ENCODE measurements at places on chromosomes 11 and 22.
A peak's percentile ranks its signal among the peaks of the same experiment; 100 is the strongest.

- no peak for DNase-seq
Observed at GRCh38 chr11:44766972-44767278, 40.2 kb downstream of the TSPAN18 start.

DNA sequence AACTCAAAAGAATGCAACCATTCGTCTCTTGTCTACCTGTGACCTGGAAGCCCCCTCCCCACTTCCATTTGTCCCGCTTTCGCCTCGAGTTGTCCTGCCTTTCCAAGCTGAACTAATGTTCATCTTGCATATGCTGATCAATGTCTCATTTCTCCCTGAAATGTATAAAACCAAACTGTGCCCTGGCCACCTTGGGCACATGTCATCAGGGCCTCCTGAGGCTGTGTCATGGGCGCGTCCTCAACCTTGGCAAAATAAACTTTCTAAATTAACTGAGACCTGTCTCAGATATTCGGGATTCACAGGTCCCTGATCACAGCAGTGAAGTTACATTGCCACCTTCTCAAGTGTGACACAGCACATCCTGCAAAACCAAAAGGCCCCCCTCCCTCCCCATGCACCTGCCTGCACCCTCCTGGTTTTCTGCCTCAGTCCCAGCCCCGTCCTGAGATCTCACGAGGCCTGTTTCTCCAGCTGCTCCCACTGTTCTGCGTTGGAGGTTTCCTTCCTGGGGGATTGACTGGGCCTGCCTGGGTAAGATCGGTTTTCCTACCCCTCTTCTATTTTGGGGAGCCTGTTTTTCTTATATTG lies 1328.7 kb downstream of the TBC1D22A start:
- no peak for DNase-seq

- DNase-seq = peak; percentile 5
Observed at GRCh38 chr11:125591649-125592304, 875 bp upstream of the STT3A start.

- no peak for DNase-seq
Observed at GRCh38 chr22:37156686-37157435, 7.1 kb upstream of the IL2RB start.

DNA sequence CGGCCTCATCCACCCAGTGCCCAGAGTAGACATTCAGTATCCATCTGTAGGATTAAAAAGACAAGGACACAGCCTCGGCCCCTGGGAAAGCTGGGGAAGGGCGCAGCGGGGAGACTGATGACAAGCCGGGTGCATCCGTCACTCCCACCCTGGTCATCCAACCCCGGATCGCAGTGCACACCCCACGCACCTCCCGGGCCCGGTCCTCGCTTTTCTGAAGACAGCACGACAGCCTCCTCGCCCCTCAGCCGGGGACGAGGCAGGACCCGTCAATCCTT lies 1.1 kb downstream of the FCHSD2 start:
- DNase-seq = no peak

- no peak for DNase-seq
Observed at GRCh38 chr11:47955061-47955755, 25.2 kb upstream of the PTPRJ start.

DNA sequence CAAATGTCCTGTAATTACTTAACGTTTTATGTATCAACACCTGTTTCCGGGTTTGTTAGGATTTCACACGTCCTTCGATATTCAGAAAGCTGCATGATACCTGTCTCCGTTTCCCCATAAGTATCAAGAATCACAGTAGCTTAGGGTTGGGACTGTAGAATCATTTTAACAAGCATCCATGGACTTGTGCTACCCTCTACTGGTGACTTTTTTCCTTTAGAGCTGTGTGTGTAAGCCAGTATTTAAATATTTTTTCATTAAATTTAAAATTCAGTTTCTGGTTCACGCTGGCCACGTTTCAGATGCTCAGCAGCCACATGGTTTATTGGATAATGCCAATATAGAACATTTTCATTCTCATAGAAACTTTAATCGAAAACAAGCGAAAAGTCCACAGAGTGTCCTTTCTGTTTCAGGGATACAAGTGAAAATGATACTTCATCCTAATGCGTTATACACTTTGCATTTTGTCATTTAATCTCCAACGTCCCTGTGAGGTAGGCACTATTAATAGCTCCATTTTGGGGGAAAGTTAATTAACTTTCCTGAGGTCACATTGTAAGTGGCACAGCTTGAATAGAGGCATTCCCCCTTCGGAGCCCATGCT lies 61.5 kb upstream of the SLC25A18 start:
- no peak for DNase-seq

GRCh38 chr11:64141081-64141783 lies 24.7 kb downstream of the MACROD1 start:
- no peak for DNase-seq

DNA sequence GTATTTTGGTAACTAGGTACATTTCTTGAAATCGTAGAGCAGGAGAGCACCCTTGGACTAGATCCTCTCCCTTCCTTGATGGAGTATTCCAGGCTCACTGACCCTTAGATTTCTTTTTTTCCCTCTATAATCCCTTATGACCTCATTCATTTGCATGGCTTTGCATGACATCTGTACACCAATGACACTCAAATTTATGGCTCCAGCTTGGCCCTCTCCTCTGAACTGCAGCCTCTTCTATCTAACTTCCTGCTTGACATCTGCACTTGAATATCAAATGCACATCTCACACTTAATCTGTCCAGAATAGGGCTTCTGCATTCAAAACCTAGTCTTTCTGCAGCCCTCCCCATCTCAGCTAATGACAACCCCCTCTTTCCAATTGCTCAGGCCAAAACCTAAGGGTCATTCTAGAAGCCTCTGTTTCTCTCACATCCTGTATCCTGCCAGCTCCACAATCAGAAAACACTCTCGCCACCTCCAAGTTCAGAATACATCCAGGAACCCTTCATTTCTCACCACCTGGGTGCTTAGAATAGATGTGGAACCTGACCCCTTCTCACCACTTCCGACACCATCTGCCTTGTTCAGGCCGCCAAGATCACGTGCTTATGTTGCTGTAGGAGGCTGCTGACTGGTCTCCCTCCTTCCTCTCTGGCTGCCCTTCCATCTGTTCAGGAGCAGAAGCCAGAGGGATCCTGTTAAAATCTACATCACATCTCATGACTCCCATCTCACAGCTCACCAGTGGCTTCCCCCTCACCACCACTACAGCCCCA lies 138.9 kb upstream of the MTNR1B start:
- no peak for DNase-seq

GRCh38 chr11:75158241-75158640 lies 7.3 kb downstream of the SLCO2B1 start:
- no peak for DNase-seq

- no peak for DNase-seq
Observed at GRCh38 chr11:126197277-126197939, 14.0 kb downstream of the RPUSD4 start.

- no peak for DNase-seq
Observed at GRCh38 chr11:119403021-119403420, 20.0 kb downstream of the THY1 start.

DNA sequence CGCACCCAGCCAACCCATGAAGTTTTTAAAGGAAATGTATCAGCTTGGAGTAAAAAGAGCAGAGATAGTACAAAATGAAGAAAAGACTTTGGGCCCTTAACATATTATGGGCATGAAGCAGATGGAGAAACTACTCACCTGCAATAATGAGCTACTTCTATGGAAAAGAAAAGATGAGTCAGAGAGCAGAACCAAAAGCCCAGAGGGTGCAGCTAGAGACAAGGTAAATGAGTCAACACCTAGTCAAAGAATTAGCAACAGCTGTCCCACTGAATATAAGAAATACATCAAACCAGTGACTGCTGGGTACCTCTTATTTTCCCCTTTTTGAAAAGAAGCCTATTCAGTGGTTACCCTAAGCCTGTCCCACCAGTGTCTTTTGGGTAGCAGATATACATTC lies 61.8 kb downstream of the RPL27A start:
- no peak for DNase-seq

DNA sequence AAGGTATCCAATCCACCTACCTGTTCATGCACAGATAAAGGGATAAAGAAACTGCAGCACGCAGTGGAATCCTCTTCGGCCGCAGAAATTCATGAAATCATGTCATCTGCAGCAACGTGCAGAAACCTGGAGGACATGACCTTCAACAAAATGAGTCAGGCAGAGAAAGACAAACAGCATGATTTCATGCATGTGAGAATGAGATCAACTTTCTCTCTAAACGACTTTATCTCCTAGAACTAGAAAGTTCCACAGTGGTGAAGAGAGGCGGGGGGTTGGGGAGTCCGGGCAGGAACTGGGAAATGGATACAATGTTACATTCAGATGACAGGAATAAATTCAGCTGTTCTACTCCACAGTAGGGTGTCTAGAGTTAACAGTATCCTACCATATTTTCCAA lies 9.9 kb downstream of the RGL4 start:
- DNase-seq = no peak

- DNase-seq = no peak
Observed at GRCh38 chr11:20360650-20361049, 2.9 kb upstream of the HTATIP2 start.

DNA sequence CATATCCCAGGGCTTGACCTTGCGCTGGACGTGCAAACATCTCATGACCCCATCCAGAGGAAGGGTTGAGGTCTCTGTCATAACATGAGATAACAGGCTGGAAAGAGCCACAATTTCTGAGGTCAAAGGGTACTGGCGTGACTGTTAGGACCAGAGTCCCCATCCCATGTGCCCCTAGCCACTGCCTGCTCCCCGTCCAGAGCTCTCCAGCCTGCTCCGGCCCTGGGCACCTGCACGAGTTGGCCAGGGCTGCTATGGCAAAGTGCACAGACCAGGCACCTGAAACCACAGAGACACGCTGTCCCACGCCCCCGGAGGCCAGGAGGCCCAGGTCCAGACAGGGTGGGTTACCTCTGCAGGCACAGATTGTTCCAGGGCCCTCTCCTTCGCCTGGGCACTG lies 58.9 kb downstream of the SHANK2 start:
- no peak for DNase-seq

- DNase-seq = no peak
Observed at GRCh38 chr22:28316014-28316413, 363.6 kb downstream of the TTC28 start.

- no peak for DNase-seq
Observed at GRCh38 chr11:74950374-74950969, 1.4 kb downstream of the SPCS2 start.

- no peak for DNase-seq
Observed at GRCh38 chr11:62621027-62621566, 689 bp downstream of the B3GAT3 start.

- no peak for DNase-seq
Observed at GRCh38 chr11:19551457-19551856, 161.2 kb upstream of the NAV2 start.

- DNase-seq = no peak
Observed at GRCh38 chr11:123702139-123702538, 39.3 kb downstream of the ZNF202 start.

DNA sequence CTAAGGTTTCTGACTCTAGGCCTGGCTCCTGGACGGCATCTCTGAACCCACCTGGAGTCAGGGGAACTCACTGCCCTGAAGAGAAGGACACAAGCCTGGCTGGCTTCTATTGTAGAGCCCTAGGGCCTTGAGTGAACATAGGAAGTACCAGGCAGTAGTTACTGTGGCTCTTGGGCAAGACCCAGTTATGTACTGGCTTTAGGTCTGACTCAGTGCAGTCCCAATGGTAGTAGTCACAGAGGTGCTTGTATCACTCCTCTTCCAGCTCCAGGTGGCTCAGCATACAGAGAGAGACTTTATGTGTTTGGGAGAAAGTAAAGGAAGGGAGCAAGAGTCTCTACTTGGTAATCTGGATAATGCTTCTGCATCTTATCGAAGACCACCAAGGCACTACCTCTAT lies 13.9 kb upstream of the PAK1 start:
- no peak for DNase-seq

- no peak for DNase-seq
Observed at GRCh38 chr11:3796346-3796745, 1.0 kb downstream of the NUP98 start.

DNA sequence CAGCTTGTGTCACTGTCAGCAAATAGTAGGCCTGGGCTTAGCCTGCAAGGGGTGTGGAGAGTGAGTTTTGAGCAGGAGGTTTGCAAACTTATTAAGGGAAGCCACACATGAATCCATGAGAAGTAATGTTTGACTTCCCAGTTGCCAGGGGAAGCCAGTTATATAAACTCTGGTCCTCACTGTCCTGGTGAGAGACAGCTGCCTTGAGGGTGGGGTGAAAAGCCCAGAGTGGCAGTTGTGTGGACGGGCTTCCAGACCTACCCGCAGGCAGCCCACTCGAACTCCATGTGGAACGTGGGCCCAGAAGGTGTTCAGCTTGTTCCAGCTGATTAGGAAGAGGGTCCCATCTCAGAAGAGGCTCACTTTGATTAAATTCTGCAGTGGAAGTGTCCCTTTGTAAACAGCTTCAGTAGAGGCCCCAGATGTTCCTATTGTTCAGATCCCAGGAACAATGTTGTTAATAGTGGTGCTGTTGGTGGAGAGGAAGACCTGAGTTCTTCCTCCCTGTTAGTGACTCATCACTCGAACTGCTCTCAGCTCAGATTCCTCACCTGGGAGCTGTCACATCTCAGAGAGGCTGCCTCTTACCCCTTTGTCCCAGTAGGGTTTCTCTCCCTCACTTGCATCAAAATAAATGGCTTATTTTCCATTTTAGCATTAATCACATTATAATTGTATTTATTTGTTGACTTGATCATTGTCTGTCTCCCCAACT lies 63.4 kb downstream of the GRAMD1B start:
- DNase-seq = no peak

DNA sequence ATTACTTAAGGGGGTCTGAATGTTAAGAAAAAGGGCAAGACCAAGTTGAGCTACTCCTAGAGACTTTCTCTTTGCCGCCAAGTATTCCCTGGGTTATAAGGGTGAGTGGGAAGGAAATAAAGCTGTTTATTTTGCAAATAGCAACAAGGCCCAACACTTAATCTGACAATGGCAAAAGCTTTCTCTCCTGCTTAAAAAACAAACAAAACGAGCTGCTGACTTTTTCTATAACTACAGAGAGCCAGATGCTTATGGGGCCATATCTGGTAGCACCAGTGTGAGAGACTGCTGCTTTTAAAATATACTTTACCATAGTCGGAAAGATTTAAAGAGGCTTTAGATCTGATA lies 2.3 kb upstream of the KDM2A start:
- no peak for DNase-seq

GRCh38 chr11:75323609-75324008 lies 27.9 kb downstream of the ARRB1 start:
- DNase-seq = no peak

DNA sequence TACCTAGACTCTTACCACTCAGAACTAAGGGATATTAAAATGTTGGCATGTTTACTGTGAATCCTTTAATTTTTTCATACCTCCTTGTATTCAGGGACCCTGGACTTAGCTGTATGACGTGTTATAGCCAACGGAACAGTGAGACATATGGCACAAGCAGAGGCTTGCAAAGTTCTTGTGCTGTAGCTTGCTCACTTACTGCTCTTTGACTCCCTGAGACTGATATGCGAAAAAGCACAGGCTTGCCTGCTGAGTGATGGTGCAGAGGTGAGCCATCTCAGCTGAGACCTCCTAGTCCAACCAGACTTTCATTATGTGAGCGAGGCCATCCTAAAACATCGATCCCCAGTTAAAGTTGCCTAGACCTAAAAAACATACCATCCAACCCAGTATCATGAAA lies 811.0 kb downstream of the METTL15 start:
- DNase-seq = no peak

Measured in stimulated activated CD8-positive, alpha-beta memory T cell treated with anti-CD3 and anti-CD28 coated beads, Interleukin-2, amount 100 ng/mL, for 1 hour (primary cell).